ENCODE measurements at places on chromosomes 2 and 18.

DNA sequence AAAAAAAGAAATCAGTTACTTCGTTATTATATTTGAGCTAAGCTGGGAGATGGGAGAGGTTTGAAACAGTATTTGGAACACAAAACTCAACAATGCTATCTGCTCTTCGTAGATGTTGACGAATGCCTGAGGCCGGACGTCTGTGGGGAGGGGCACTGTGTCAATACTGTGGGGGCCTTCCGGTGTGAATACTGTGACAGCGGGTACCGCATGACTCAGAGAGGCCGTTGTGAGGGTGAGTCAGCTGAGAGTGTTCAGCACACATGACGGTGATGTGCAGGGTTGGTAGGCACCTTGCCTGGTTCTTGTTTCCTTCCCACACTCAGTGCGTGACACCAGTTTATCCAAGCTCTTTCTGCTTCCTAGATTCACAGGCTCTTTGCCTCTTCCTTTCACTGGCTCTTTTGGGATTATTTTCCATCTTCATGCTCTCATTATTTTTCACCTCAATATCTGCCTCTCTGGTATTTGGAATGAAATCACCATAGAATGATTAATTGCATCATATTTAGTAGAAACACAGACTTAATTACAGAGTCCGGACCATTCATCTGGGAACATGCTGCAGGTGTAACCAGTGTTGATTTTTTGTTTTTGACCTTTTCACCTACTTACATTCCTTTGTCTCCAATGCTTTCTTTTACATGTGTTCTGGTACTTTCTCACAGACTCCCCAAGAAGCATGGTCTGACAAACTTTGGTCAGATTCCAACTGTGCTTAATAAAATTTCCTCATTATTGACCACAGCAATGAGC, 200.6 kb upstream of the RASGRP3 start:
- peak; percentile 93 for ATAC-seq

DNA sequence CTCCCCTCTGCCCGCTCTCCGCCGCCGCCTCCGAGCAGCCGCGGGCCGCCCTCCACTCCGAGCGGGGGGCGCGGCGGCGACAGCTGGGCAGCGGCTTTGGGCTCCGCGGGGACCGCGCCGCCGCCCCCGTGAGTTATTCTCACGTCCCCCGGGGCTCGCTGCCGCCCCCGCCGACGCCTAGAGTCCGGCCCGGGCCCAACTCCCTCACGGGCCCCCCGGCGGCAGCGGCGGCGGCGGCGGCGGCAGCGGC, 645 bp downstream of the MIB1 start:
- ATAC-seq, result no peak

DNA sequence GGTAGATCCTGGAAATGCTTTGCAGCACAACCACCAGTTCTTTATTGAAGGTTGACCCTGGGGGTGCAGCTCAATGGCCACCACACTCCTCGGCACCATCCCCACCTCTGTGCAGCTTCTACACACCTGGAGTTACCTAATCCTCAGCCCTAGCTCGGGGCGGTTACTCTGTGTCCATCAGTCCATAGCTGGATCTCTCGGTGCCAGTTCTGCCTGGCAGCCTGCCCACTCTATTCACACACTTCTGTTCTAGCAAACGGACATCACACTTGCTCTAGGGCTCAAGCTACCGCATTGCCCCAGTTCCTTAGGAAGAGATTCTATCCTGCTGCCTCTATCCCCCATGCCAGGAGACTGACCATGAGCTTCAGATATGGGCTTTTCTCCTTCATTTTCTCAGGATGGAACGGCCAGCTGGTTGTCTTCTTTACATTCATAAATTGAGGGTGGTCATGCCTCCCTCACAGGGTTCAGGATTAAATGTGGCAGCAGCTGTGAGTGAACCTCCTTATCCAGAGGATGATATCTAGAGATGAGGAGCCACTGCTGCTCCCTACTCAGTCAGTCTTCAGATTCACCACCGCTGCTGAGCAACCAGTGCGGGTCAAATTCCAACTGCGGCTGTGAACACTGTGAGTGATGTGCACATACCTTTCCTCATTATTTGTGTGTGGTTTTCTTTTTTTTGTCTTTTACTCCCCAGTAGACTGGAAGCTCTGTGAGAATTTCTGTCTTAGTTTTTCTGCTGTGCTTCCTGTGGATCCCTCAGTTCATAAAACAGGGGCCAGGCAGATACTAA, 66.9 kb upstream of the TRIB2 start:
- no peak for ATAC-seq

- ATAC-seq, result no peak
Measured at GRCh38 chr2:100125626-100126025, 16.8 kb downstream of the AFF3 start.

- ATAC-seq, result no peak
Measured at GRCh38 chr18:13416208-13416607, 197.6 kb downstream of the LDLRAD4 start.

- no peak for ATAC-seq
Measured at GRCh38 chr2:166361351-166362153, 14.2 kb downstream of the SCN9A start.

- peak; percentile 83 for ATAC-seq
Measured at GRCh38 chr2:65024149-65024829, 31.9 kb upstream of the CEP68 start.

DNA sequence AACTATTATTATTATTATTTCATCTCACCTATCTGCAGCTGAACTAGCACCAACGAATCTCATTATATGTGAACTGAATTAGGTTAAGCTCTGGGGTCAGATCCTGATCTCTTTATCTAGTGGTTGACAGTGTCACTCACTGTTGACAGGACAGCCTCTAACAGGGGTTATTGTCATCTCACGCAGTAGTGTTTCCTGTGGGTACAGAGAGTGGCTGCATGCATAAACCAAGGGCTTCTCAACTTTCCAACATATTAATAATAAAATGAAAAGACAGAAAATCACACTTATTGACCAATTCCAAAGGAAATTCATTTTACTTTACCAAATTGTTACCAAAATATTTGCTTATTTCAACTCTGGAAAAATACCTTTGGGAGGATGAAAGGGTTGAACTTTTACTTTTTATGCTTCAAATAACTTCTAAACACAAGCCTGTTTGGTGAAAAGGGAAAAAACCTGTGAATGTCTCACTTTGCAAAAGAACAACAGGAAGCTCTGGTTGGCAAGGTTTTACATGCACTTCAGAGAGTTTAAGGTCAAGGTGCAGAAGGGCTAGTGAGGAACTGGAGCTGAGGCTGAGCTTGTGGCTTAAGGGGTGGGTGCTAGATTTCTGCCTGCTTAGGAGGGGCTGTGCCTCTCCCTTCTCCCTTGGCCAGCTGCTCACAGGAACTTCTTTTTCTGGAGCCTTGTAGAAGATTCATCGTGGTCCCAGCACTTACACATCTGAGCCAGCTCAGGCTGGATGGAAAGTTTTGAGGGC, 72.6 kb downstream of the CTAGE1 start:
- ATAC-seq, result no peak

- no peak for ATAC-seq
Measured at GRCh38 chr2:28321426-28321825, 71.2 kb upstream of the FOSL2 start.

DNA sequence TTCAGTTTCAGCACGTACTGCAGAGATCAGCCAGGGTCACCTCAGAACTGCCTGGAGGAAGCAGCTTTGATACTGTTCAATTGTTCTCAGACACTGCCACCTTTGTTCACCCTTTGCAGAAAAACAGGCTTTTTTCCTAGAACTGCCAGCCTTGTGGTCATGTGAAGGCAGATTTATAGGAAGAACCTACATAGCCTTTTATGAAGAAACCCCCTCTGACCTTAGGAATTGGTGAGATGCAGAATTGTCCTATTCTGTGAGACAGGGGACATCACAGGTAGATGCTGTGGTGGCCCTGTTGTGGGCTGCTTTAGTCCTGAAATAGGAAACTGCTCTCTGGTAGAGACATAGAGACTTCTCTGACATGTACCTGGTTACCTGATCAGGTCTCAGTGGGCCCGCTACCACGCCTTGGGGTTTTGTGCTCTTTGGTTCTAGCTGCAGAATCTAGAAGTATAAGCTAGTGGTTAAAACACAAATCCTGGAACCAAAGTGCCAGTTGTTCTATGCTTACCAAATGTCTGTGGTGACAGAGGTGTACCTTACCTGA, 206.6 kb downstream of the AGPS start:
- ATAC-seq, result no peak

GRCh38 chr2:71705171-71705960, 252.0 kb downstream of the DYSF start:
- ATAC-seq, result no peak

DNA sequence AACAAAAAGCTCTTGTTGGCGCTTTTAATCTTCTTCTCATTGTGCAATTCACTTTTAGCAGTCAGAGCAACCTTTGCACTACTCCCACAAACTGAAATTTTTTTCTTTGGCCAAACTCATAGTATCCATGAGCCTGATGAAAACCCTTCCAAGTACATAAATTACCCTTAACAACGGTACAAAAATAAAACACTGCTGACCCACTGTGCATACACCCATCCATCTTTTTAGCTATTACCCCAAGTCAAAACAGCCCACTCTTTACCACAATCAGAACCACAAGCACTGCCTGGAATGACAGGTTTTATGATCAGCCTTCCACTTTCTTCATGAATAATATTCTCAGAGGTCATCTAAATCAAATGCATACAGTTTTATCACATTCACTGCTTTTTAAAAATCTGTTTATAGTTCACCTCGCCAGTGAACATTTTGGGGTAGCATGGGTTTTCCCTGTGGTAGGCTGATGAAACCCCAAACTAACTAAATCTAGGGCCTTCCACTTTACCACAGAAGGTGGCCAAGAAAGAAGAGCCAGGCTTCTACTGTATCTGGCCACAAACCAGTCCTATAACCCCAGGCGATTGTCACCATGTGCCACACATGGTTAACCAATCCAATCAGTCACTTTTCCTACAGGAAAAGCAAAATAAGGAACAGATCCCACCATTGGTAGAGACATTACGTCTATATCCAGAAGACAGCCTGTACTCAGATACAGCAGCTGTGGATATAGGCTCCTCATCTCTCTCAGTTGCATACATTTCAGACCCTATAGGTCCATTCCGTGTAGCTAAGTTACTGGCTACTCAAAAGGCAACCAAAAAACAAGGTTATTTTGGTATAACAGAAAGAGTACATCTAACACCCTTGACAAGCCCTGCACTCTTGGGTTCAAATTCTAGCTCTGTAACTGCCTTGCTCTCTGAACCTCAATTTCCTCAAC, 171.3 kb downstream of the THADA start:
- no peak for ATAC-seq

- no peak for ATAC-seq
Measured at GRCh38 chr2:237870754-237871651, 11.6 kb downstream of the RAMP1 start.

- no peak for ATAC-seq
Measured at GRCh38 chr2:176136374-176137251, 7.1 kb downstream of the HOXD8 start.

GRCh38 chr18:41814651-41815050, 140.4 kb upstream of the PIK3C3 start:
- no peak for ATAC-seq

- ATAC-seq, result no peak
Measured at GRCh38 chr2:47249157-47249900, 94.2 kb upstream of the STPG4 start.

GRCh38 chr2:31113765-31114164, 24.5 kb downstream of the GALNT14 start:
- no peak for ATAC-seq

GRCh38 chr2:221671515-221671914, 99.4 kb upstream of the EPHA4 start:
- ATAC-seq, result no peak

GRCh38 chr2:186183406-186183805, 302.7 kb upstream of the ZC3H15 start:
- no peak for ATAC-seq

- ATAC-seq, result peak; percentile 80
Measured at GRCh38 chr18:55385770-55386169, 202.2 kb downstream of the TCF4 start.

GRCh38 chr2:140257692-140258300, 1477.6 kb upstream of the NXPH2 start:
- no peak for ATAC-seq

- ATAC-seq, result no peak
Measured at GRCh38 chr2:167905668-167906067, 341.7 kb downstream of the STK39 start.

DNA sequence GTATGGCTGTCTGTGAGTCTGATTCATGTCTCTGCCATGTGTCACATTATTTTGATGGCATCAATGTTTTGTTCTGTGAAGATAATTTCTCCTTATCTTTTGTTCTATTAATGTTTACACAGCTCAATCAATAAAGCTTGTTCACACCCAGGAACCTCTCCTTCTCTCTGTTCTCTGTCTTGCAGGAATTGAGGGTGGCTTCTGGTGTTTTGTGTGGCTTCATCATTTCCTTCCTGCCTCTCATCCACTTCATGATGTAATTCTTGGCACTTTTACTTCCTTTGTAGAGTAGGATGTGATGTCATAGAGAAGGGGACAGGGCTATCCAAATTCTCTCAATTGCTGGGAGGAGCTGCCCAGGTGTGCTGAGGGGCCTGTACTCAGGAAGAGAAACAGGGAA, 27.2 kb downstream of the ASXL3 start:
- no peak for ATAC-seq

DNA sequence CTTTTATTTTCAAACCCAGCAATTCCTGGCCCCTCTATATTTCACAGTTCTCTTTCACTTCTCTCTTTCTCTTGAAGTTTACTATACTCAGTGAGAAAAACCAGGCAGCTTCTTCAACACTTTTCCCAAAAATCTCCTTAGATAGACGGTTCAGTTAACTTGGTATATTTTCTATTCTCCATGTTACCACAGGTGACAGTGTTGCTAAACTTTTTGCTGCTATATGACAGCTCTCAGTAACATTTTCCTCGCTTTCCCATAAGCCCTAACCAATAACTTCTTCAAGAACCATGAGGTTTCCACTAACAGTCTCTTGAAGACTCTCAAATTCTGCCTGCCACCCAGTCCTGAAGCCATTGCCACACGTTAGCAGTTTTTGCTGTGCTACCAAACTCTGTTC, 45.8 kb downstream of the CYBRD1 start:
- ATAC-seq, result no peak

DNA sequence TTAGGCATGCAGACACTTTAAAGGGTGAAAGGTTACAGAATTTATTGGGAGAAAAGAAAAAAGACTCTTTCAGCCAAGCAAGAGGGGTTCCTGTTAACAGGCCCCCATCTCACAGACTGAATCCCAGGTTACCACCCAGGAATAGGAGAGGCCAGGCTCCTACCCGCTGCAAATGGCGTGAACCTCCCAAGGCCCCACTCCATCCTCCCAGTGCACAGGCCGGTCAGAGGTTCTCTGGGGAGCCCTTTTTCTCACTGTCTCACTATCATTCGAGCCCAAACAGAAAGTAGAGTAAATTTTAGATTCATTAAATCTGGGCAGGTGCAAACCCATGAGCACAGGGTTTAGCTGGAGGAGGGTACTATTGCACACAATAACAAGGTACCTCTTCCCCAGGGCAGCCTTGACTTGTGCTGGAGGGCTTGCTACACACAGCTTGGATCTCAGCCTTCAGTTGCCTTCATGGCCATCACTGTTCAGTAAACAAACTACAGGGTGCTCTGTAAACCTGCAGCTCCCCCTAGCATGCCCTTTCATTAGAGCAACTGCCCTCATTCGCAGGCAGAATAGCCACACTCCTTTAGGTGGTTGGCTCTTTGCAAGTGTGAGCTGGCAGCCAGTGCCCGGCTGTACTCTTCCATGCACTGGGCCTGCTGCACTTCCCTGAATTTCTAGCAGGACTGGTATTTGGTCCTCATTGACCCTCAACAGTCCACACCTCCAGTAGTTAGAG, 7.3 kb upstream of the PLEK start:
- ATAC-seq, result peak; percentile 76

GRCh38 chr2:40256649-40257048, 195.2 kb downstream of the SLC8A1 start:
- ATAC-seq, result no peak

Measured in esophagus mucosa (tissue), 1 donor.